Memory B cell (primary cell): ENCODE measurements at places on chromosomes 7 and 10.

DNA sequence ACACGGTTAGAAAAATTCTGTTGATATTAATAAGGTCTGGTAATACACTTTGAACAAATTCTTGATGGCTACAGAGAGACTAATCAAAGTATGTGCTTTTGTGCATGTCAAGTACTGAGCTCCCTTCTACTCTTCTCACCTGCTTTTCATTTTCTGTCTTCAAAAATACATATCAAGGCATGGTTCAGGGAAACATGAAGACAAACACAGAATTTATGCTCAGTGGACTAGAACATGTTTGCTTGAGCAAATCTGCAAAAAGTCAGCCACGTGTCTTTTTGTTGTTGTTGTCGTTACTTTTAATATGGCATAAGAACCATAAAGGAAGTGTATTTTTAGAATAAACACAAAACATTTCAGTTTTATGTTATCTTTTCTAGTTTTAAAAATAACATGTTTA is 21.9 kb downstream of the CDK13 start:
- no peak for DNase-seq

- no peak for DNase-seq
These were observed 4.0 kb upstream of the SMARCD3 start for GRCh38 chr7:151252561-151252835.

DNA sequence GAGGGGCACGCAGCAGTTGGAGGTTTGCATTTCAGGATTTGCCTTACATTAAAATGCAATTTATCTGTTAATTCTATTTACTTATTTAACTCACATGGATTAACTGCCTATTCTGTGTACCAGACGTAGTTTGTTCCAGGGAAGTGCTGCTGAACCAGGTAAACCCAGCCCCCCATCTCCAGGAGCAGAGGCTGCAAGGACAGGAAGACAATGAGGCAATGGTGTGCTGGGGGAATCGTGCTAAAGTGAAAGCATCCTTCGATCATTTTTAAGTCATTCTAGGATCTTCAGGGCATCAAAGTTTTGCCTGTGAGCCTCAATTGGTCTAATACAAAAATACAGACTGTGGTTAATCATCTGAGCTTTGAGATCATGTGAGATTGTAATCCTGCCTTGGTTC is 166.4 kb downstream of the DNAJB6 start:
- no peak for DNase-seq

- DNase-seq, result no peak
These were observed 247.7 kb downstream of the PRKG1 start for GRCh38 chr10:51321980-51322379.

DNA sequence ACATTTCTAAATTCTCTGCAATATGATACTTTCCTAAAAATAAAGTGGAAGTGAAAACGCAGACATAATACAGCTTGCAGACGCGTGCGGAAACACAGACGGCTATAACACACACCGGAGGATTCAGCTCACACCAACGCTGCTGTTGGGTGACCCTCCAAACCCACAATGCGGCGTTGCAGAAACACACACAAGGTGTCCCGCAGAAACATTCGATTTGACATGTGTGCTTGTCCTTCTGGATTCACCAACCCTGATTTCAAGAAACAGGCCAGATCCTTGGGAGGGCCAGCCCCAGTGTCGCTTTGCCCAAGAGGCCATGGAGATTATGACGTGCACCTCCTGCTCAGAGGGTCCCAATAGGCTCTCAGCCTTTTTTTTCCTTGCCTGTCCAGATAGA is 136.7 kb upstream of the TCERG1L start:
- DNase-seq, result no peak

- DNase-seq, result no peak
These were observed 24.4 kb upstream of the ETV1 start for GRCh38 chr7:14013898-14014297.

DNA sequence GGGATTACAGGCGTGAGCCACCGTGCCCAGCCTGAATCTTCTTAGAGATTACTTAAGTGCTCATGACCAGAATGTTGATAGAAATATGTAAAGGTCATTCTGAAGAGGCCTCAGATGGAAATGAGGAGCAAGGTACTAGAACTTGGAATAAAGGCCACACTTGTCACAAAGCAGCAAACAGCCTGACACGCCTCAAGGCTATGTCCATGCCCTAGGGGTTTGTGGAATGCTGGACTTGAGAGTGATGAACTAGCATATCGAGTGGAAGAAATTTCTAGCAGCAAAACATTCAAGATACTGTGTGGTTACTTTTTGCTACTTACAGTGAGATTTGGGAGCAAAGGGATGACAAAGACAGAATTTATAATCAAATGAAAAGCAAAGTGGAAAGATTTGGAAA is 39.0 kb downstream of the ZNF438 start:
- DNase-seq, result no peak

- no peak for DNase-seq
These were observed 121.0 kb downstream of the EPC1 start for GRCh38 chr10:32225976-32226375.

- DNase-seq, result no peak
These were observed 1.1 kb upstream of the HBP1 start for GRCh38 chr7:107167483-107168232.

- DNase-seq, result no peak
These were observed 40.0 kb upstream of the BMPR1A start for GRCh38 chr10:86716466-86716865.

- DNase-seq, result no peak
These were observed 21.1 kb downstream of the BNIP3 start for GRCh38 chr10:131960631-131961046.

GRCh38 chr7:103011650-103012049 is 62.9 kb downstream of the FBXL13 start:
- DNase-seq, result no peak

- DNase-seq, result peak; percentile 56
These were observed 613 bp downstream of the OAT start for GRCh38 chr10:124417895-124418725.

- DNase-seq, result no peak
These were observed 25.8 kb downstream of the FBXL13 start for GRCh38 chr7:103048833-103049232.

- DNase-seq, result no peak
These were observed 43.3 kb downstream of the STK32C start for GRCh38 chr10:132264306-132264950.

DNA sequence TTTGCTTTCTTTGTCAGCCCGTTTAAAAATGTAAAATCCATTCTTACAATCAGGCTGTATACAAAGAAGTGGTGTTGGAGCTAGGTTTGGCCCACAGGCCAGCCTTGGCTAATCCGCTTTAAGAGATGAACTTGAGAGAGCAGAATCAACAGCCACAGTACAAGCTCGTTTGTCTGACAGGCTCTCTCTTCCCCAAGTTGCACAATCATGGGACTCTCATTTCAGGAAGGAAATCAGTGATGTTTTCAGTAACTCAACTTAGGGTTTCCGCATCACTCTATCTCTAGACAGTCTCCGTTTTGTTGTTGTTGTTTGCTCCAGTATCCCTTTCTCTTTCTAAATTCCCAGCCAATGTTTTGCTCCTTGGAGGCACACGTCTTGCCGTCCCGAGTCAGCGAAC is 582.0 kb upstream of the MKI67 start:
- DNase-seq, result no peak

GRCh38 chr7:32762925-32763293 is 128.7 kb downstream of the KBTBD2 start:
- DNase-seq, result no peak

DNA sequence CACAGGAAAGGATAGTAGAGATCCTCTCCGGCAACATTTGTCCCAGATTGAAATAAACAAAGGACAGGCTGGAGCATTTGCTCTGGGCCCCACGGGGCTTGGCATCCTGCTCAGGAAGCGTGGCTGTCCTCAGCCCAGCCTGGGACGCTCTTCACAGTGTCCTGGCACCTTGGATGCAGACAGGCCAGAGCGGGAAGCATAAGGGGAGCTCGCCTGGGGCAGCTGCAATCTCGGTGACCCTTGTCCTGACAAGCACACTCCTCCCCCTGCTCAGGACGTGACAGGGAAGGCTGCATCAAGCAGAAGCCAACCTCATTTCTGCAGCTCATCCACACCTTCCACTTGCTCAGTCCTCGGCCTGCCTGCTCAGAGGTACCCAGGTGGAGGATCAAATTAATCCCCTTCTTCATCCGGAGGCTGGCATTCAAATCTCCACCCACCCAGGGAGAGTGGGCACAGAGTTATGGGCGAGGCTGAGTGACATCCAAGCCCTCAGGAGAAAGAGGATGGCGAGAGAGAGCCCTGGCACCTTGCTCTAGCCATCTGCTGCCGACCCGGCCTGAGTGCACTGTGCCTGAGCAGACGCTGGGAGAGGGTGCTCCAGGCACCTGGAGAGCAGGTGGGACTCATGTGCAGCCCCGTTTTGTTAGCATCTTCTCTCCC is 47.6 kb downstream of the ABRAXAS2 start:
- DNase-seq, result no peak

DNA sequence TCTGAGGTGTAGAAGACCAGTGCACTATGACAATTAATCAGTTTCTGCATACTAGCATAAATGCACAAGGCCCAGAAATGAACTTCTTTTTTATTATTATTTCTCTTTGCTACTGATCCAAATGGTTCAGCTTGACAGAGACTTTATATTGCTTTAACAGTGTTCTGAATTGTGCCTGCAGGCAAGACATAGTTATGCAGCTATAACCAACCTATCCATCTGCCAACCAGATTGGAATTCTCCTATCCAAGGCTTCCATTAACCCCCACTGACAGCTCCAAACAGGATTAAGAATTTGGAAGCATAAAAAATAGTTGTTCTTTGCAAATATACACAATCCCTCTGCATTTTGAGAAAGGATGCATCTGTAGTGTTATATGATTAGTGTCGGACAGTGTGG is 98.2 kb downstream of the BTRC start:
- DNase-seq, result no peak

- no peak for DNase-seq
These were observed 9.3 kb upstream of the AKR1D1 start for GRCh38 chr7:138066954-138067394.

DNA sequence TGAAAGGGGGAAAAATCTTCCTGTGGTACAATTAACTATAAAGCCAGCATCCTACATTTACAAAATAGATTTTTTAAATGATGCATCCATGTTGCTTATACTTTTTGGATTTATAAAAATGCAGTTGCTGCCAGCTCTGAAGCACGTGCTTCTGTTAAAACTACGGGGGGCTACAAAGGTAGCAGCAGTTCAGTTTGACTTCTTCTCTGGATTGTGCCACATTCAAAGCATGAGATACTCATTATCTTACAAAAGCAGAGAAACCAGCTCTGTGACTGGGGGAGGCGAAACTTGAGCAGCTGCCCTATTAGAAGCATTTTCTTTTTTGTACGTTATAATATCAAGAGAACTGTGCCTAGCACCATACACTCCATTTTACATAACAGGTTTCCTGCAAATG is 31.1 kb downstream of the NEUROD6 start:
- DNase-seq, result no peak

GRCh38 chr7:82631998-82632397 is 188.4 kb upstream of the CACNA2D1 start:
- DNase-seq, result no peak

- no peak for DNase-seq
These were observed 57.4 kb downstream of the PIP4K2A start for GRCh38 chr10:22657024-22657423.

DNA sequence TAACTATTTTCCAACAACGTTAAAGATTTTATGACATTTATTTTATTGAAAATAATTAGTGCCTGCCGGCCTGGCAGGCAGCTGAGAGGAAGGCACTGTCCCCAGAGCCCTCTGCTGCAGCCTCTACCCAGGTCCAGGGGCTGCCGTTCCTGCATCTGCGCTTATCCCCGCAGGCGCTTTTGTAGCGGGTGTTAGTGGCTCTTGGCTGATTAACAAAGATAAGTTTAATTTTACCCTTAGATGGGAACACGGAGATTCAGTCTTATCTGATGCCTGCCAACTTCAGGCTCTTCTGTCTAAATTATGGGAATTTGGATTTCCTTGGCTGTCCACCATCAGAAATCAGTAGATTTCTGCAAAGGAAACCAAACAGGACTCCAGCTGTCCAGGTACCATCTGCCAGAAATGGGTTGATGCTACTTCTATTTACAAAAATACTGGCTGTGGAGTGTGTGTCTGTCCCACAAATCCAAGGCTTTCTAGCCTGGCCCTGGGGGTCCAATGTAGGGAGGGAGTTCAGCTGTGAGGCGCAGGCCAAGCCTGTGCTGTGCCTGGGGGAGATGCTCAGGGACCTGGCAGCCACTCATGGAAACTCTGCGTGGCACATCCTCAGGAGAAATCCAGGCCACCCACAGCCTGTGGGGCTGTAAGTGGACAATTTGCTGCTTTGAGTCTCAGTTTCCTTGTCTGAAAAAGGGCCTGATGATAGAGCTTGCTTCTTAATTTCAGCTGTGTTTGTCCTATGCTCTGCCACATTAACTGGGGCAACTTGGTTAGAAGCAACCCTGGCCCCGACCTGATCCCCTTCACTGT is 62.0 kb upstream of the IGFBP3 start:
- DNase-seq, result no peak

- DNase-seq, result no peak
These were observed 42.1 kb upstream of the WIPF3 start for GRCh38 chr7:29764227-29764626.

DNA sequence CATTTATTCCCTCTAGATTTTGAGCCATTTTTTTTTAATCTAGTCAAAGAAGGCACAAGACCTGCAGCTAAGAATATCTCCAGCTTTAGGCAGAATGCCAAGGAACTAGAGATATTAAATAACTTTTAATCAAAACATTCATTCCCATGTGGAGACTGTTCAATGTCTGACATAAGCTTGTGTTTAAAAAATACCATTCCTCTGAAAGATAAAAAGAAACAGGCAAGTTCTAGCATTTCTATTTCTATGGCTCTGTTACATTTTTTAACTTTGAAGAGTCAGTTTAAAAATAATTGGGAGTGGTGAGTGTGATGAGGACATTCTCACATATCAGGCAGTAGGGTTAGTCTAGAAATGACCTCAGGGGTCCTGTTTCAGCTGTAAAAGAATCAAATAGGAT is 48.0 kb downstream of the RHOBTB1 start:
- DNase-seq, result no peak

DNA sequence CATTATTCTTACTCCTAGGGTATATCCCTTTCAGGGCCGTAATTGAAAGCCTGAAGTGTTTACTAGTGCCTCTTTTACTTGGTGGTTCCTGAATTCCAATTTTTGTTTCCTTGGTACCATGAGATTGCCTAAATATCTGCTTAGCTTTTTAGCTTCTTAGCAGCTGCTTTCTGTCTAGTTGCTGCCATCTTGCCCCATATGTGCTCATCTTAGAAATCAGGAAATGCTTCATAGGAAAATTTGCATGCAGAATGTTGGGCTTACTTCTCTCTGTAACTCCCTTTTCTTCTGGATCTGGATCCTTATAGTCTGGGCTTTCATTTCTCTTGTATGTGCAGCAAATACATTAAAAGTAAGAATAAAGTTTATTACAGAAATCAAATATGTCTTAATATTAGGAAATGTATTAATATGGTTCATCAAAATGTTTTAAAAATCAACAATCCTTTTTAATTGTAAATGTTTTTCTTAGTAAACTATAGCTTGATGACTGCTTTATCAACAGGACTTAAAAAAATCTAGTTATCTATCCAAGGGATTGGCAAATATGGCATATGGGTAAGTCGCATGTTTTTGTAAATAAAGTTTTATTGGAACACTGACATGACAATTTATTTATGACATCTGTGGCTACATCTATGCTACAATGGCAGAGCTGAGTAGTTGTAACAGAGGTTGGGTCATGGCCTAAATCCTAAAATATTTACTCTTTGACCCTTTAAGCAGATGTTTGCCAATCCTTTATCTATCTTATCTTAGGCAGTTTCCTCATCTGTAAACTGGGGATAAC is 73.5 kb upstream of the CDK6 start:
- no peak for DNase-seq
